Stimulated activated CD4-positive, alpha-beta T cell treated with anti-CD3 and anti-CD28 coated beads, Interleukin-15, amount 100 ng/mL, for 1 hour (primary cell): ENCODE measurements at places on chromosomes 3 and 15.

- DNase-seq: no peak
Measured at GRCh38 chr3:66396161-66396760, 104.6 kb downstream of the LRIG1 start.

- no peak for DNase-seq
Measured at GRCh38 chr3:150521463-150521862, 24.8 kb downstream of the SERP1 start.

- DNase-seq: no peak
Measured at GRCh38 chr3:71285086-71285485, 298.4 kb downstream of the FOXP1 start.

GRCh38 chr15:67241132-67241855 is 13.2 kb downstream of the AAGAB start:
- DNase-seq: no peak

DNA sequence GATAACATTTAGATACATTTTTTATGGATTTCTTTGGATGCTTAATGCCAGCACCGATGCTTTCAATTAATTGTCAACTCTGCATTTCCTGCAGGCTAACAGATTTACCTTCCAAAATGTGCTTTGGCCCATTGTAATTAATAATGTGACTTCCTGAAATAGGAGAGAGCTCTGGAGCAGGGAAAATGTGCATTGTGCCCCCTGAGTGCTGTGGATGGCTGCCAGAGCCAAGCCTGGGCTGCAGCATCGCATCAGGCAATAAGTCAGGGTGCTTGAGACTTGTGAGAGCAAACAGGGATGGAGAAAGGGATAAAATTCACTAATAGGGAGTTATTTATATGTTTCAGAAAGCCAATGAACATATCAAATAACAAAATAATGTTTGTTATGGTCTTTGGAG is 133.8 kb downstream of the MOBP start:
- DNase-seq: no peak

GRCh38 chr3:141431411-141432378 is 55.1 kb upstream of the RASA2 start:
- no peak for DNase-seq

DNA sequence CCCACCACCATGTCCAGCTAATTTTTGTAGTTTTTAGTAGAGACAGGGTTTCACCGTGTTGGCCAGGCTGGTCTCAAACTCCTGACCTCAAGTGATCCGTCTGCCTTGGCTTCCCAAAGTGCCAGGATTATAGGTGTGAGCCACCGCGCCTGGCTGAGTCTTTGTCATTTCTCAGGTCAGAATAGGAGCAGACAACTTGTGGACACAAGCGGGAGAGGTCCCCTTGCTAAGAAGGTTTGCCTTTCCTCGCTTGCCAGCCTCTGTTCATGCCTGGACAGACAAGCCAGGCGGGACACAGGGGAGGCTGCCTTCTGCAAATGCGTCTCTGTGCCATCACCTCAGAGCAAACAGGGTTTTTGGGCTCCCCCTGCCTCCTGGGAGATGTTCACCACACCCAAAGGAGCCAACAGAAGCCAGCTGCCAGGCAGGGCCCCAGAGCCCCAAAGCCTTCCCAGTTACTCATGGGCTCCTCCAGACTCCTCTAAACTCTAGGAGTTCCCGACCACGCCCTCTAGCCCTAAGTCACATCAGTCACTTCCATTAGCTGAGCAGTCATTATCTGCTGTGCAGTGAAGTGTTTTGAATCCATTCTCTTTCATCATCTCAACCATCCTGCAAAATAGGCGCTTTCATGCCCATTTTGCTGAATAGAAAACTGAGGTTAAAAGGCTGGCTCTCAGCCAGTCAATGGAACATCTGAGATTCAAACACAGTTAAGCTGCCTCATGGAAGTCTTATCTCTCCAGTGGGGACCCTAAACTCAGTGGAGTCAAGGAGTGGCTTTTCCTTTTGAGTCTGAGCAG is 245.0 kb downstream of the UACA start:
- no peak for DNase-seq

DNA sequence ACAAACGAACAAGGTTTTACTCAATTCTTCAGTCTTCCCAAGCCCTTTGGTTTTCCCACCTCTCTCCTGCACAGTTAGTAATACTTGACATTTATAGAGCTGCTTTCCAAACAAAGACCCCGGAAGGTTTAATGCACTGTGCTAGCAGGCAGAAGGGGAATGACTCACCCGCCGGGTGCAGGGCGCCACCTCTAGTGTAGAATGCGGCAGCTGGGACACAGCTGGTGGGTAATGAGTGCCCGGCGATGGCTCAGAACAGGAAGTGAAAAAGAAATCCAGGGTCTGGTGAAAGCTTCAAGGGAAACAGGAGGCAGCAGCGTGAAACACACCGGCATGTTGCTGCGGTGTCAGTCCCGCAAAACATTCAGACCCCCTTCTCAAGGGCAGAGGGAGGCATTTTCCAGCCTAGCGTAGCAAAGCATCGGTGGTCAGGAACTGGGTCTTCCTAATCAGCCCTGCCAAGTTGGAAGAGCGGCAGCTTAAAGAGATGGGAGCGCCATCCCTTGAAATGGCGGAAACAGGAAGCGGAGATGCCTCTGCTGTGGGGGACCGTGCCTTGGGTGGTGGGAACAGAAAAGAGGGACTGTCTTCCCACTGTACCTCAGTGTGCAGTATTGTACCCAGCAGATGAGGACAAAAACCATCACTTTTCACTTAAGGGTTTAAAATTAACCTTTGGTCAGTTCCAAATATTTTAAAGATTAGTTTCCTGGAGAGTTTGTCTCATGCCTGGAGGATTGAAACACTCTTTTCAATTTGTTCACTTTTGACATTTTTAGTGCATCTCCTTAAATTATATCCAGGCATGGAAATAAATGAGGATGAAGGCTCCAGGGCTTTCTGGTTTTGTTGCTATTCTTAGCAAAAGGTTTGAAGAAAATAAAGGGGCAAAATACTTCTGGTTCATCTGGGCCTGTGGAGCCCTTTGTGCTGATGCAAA is 160.7 kb upstream of the MCTP2 start:
- no peak for DNase-seq

- no peak for DNase-seq
Measured at GRCh38 chr3:168475704-168476103, 380.0 kb upstream of the GOLIM4 start.

DNA sequence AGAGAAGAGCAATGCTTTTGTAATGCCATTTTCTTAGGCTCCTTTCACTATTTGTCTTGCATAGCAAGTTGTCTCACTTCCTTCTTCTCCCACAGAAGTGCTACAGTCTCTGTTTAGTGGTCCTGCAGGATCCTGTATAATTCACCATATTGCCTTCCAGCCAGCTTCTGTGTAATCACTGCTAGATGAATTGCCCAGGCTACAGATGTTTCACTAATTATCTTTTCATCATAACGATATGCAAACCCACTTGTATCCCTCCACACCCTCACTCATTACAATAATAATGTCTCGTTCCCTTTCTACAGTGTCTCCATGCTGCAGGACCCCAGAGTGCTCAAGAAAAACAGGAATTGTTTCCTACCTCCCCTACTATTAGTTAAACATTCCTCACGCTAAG is 402.9 kb downstream of the TBL1XR1 start:
- DNase-seq: no peak

- no peak for DNase-seq
Measured at GRCh38 chr3:154217671-154218070, 96.5 kb downstream of the ARHGEF26 start.

DNA sequence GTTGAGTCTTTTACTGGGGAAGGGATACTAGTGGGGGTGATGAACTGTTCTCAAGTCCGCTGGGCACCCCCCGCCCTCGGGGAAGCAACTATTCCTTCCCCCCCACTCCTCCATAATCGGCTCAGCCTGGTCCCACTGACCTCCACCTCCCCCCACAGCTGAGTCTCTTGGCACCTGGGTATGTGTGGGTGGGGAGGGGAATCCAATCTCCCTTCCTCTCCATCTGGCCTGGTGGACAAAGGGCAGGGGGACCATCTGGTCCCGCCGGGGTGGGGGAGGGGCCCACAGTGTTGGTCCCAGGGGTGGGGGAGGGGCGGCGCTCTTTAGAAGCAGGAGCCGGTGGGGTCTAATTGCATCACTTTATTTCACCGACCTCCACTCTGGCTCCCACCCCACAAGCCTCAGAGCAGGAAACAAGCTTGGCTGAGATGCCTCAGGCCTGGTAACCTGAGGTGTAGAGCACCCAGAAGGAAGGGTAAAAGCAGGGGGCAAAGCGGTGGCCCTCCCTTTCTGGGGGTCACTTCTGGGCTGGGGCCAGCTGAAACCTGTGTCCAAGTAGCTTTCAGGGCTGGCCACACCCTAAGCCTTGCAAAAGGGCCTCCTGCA is 1.0 kb upstream of the PCBP4 start:
- no peak for DNase-seq

DNA sequence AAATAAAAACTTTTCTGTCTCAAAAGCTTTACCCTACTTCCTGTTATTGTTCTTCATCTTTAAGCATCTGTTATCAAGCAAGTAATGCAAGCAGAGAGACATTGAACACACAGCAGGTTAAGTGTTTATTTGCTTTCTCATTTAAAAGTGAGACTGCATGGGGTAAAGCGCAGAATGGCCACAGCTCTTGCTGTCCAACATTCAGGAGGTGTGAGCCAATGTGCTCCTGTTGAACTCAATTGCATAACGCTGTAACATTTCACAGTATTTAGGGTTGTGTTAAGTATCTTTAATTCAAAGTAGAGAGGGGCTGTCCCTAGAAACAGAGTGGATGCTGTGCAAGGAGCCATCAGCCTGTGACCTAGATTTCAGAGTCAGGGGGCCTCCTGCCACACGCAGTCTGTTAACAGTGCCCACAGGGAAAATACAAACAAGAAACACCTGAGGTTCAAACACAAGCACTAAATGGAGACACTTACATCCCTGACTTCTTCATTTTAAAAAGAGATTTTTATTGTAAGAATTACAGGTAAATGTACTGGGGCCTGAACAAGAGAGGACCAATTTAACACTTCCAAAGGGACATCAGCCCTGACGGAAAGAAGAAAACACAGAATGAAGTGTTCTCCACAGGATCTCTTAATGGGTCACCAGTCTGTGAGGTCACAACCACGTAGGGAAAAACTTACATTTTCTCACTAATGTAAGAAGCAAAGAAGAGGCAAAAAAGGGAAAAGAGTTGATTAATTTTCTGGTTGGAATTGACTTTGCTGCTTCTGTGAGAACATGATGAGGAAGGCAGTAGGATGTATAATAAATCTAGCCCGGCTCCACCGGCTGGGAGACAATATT is 815.1 kb downstream of the VGLL3 start:
- no peak for DNase-seq

DNA sequence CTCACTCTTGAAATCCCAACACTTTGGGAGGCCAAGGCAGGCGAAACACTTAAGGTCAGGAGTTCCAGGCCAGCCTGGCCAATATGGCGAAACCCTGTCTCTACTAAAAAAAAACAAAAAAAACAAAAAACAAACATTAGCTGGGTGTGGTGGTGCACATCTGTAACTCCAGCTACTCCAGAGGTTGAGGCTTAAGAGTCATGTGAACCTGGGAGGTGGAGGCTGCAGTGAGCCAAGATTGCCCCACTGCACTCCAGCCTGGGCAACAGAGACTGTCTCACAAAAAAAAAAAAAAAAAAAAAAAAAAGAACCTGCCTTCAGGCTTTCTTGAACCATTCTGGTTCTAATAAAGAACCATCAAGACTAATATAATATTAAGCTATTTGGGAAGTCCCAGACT is 16.5 kb downstream of the ARPP19 start:
- DNase-seq: no peak

DNA sequence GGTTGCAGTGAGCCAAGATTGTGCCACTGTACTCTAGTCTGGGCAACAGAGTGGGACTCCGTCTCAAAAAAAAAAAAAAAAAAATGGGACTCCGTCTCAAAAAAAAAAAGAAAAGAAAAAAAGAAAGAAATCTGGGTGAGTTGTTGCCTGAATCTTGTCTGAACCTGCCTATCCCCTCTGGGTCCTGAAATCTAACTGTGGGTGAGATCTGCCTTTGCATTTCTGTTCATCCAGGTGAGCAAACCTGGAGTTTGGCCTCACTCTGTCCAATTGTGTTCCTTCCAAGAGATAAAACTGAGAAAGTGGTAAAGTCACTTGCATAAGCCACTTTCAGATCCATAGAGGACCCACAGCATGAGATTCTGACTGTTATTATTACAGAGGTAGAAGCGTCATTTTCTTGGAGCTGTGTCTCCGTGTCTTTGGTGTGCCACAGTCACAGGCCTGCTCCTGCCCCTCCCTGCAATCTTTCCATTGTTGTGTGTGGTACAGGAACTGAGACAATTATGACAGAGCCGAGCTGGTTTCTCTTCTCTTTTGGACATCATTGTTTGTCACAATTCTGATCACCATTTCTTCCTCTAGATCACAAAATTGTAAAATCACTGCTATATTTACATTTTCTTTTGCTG is 235.9 kb downstream of the LPP start:
- no peak for DNase-seq

- DNase-seq: no peak
Measured at GRCh38 chr15:82942691-82943090, 9.8 kb downstream of the HOMER2 start.

DNA sequence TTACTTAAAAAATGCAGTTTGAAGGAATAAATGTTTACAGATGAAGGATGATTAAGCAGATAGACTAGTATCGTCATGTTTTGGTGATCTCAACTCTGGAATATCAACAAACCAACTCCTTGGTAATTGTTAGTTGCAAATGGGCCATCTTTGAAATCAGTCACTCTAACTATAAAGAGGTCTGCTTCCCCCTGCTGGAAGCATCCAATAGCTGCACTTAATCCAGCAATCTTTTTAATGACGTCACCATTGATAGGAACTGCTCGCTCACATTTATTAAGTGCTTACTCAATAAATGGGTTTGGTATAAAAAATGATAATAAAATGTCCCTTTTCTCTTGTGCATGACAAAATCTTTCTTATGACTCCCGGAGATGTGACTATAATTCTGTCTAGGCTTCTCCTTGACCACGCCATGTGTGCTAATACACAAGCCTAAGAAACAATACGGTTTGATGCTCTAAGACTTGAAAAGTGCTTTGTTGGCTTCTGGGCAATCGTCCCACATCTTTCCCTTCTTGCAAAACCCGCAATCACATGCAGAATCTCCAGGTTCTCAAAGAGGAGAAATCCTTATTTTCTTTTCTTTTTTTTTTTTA is 227.6 kb upstream of the POU1F1 start:
- no peak for DNase-seq

DNA sequence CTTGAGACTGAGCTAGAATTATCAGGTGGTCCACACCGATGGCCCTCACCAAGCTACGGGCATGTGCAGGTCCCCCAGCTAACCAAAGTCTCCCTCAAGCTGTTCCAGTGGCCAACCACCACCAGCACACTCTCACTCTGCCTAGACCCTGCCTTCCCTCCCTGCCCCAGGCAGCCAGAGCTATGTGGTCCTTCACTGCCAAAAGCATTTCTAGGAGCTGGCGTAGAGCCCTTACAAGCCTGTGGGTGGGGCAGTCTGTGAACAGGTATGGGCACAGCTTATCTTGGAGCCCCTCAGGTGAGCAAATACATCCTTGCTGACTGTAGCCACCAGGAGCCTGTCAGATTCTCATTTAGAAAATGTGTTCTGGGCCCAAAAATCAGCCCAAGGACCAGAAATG is 159.8 kb upstream of the PPP2R3A start:
- DNase-seq: no peak
